SK-N-MC (cell line): ENCODE measurements at places on chromosomes 16 and 17.

GRCh38 chr16:47928008-47928407 is 227.8 kb downstream of the ABCC12 start:
- no peak for DNase-seq

GRCh38 chr16:83100679-83101078 is 473.9 kb downstream of the CDH13 start:
- DNase-seq = no peak

DNA sequence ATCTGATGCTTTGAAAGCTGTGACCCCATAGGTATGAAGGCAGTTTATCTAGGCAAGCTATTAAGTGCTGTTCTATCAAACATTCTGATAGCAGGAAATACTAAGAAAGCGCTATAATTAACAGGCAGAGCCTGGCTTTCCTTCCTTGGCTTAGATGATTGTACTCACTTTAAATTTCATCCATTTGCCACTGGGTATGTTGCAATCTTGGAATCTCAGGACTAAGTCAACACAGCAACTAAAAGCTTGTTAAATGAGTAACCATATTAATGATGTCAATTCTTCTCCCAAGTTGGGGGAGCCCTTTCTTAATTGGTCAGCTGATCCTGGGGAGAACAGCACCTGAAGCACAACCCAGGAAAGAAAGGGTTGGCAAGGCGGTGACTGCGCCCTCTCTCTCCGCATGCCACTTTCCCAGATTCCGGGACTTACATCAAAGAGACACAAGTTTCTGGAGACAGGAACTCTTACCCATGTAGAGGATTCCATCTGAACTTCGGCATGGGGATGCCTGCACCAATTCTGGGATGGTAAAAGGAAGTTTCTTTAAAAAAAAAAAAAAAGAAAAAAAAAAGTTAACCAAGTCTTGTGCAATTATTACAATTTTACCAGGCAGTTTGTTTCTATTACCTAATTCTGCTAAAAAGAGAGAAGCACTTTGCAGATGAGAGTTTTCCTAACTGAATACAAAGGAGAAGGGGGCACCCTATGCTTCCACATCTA is 54.4 kb upstream of the ICAM2 start:
- no peak for DNase-seq

DNA sequence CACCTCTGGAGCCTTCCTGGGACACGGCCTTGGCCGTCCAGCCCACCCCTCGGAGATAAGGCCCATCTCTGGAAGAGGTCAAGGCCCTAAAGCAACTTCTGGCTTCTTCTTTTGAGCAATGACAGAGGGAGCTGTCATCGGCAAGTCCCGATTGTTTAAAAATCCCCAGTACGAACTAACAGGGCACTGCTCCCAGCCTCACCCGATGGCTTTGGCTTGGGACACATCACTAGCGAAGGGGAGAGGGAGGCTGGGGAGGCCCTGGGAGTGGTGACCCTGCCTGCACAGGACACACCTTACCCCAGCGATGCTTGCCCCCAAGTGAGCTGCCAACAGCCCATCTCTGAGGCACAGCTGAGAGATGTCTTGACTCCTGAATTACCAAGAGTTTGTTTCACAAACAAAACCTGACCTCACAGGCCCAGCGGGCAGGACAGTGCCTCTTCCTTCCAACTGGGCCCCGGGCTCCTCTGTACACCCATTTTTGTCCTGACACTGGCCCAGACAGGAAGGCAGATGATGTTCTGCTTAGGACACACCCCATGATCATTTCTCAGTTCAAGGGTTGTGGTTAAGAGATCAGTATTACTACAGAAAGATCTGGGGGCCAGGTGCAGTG is 4.8 kb downstream of the SYNGR2 start:
- DNase-seq = no peak

DNA sequence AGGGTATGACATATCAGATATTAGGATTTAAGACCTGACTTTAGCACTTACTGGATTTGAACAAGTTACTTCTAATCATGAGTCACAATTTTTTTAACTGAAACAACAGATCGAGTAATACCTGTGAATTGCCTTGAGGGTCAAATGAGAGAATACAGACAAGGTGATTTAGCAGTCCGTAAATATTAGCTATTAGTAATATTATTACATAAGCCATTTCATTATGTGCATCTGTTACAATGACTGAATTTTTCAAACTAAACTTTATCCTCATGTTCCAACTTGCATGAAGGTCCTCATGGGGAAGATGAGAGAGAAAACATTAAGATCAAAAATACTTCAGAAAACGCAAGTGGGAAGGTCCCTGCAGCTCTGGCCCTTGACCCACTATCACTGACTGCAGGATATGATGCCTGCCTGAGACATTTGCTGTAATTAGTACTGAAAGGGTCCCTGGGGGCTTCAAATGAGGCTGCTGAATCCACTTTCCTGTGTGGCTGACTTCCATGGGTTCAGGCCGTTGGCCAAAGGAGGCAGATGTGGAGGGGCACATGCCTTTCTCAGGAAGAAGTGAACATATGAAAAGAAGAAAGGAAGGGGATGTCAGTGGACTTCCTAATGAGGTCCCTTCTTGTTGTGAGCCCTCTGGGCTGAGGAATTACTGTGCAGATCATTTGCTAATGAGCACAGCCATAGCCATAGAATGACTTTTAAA is 441.7 kb downstream of the CDH11 start:
- DNase-seq = no peak

DNA sequence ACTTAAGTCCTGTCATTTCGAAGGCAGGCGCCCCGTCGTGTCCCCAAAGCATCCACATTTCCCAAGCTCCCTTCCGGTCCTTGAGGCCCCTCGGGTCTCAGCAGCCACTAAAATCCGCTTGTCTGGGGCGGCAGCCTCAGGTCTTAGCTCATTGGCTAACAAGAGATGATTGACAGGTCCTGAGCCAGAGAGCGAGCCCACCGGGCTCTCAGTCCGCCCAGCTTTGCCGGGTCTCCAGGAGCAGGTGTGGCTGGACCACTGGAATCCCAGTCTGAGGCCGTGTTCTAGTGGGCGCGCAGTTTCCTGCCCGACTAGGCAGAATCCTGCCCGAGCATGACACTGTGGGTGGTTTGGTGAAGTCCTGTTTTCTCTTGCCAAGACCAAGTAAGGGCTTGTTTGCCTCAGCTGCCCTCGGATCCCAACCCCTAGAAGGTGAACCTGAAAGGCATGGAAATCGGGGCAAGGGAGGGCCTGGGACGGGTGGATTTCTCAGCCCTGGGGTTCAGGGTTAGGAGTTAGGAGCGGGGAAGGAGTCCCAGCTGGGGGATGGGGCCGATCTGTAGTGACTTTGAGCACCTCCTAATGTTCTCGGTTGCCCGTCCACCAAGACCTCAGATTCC is 42.8 kb downstream of the MRC2 start:
- DNase-seq = no peak

GRCh38 chr17:18987230-18987610 is 17.3 kb downstream of the FAM83G start:
- DNase-seq = no peak

DNA sequence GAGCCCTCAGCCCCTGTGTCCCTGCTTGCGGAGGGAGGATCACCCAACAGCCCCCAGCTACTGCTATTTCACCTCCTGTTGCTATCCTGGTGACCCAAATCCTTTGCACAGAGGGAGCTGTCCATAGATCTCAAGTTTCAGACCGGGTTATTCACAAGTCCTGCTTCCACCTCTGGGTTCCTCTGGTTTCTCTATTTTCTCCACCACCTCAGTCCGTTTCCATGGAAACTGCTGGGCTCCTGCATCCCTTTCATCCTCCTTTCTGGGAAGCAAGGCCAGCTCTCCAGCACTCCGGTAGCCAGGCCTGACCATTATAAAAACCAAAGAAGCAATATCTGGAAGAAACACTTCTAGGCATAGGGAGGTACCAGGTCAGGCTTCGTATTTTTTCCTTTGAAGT is 4.8 kb upstream of the CALB2 start:
- DNase-seq = no peak

- no peak for DNase-seq
Measured at GRCh38 chr17:58488428-58488890, 251 bp upstream of the HSF5 start.

DNA sequence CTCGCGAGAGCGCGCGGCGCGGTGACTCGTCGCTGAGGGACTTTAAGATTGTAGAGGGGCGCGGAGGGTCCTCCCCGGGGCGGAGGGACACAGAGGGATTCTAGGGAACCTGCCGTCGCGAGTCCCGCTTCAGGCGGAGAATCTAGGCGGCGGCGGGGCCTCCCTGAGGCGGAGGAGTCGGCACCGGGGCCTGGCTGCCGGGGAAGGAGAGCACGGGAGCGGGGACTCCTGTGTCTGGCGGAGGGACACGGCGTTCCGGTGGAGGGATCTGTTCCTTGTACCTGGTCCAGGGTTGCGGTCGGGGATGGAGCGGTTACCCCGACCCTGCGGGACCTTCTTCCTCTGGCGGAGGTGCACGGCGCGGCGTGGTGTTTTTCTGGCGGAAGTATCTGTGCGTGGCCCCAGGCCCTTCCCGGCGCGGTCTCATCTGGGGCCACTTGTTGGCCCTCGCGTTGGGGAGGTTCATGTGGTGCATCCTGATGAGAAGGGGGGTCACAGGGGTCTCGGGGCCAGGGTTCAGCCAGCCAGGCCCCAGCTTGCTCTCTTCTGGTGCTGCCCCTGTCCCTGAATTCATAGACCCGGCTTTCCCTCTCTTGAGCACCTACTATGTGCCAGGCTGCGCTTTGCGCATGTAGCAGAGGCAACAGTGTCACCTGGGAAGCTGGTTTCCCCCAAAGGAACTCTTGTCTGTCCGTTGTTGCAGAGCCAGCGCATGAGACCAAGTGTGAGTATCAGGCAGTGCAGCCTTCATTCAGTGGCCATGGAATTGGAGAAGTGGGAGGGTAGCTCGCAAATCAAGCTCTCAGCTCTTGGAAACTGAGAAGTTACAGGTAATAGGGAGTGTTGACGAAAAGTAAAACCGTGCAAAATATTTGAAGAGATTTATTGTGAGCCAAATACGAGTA is 563 bp upstream of the ZKSCAN2 start:
- DNase-seq = peak; percentile 56

- DNase-seq = no peak
Measured at GRCh38 chr17:15893658-15894024, 51.3 kb upstream of the ADORA2B start.

- DNase-seq = no peak
Measured at GRCh38 chr17:35094902-35095301, 24.8 kb downstream of the RAD51D start.

- DNase-seq = no peak
Measured at GRCh38 chr16:2475413-2476344, 752 bp downstream of the TBC1D24 start.

GRCh38 chr17:74037320-74037719 is 166.2 kb upstream of the RPL38 start:
- DNase-seq = no peak

GRCh38 chr16:3349175-3349574 is 6.5 kb upstream of the OR2C1 start:
- DNase-seq = no peak

- no peak for DNase-seq
Measured at GRCh38 chr17:74520790-74521480, 10.3 kb downstream of the CD300LB start.

DNA sequence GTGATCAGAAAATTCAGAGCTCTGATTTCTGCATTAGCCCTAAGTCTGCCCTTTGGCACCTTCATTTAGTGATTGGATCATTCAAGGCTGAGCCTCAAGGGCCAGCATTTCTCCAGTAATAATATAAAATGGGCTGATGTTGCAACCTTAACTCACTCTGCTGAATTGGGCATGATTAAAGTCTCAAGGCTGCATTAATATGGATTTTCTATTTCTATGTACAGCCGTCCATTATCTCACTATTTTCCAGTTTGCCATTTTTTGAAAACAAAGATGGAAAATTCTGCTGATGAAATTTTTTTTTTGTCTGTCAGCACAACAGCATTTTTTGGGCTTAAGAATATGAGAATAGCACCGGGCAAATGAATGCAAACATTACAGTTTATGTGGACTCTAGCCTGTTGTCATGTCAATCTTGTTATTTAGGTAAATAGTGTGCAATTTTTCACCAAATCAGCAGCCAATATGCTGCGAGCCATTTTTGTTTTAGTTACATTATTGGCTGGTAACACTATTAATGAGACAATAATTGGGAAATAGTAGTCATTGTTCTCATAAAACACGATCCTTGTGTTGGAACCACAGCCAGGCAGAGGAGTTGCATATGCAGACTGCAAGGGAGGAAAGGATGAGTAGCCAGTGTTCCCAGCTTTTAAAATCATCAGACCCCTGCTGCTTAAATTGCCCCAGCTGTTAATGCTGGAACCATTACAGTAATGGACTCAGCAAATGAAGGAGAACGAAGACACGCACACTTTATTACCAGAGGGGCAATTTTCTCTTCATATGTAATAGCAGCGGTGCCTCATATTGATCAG is 10.5 kb downstream of the FTO start:
- no peak for DNase-seq

- DNase-seq = no peak
Measured at GRCh38 chr17:78026381-78026780, 67.9 kb downstream of the TNRC6C start.

DNA sequence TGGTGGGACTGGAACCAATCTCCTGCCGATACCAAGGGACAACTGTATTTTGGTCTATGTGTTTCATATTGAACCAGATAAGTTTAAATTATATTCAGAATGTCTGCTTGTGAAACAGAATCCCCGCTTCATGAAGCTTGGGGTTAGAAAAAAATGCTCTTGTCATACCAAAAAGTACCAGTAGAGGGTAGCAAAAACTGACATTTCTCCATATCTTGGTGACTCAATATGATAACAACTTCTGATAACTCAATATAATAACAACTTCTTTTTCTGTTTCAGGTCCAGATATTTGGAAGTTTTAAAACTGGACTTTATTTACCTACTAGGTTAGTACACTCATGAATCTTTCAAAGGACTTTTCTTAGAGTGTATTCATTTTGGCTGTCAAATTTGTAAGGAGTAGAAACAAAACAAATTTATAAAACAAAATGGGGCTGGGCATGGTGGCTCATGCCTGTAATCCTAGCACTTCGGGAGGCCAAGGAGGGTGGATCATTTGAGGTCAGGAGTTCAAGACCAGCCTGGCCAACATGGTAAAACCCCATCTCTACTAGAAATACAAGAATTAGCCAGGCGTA is 52.3 kb upstream of the ADCY7 start:
- no peak for DNase-seq

- DNase-seq = no peak
Measured at GRCh38 chr16:82629441-82630027, 2.8 kb downstream of the CDH13 start.

DNA sequence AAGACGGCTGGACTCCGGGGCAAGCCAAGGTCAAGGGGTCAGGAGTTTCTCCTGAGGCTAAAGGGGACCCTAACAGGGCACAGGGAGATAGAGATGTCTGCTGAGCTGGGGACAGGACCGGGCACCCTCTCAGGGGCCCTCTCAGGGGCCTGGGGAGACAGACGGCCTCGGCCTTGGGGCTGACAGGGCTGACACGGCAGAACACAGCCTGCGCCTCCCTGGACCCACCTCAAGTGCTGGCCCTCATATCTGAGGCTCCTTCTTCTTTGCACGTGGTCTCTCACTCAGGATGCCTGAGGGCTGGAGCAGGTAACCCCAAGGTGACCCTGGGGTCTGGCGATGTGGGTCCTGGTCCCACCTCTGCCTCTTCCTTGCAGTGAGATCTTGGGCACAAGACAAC is 186.9 kb upstream of the TNRC6C start:
- DNase-seq = no peak

GRCh38 chr16:88782454-88783390 is 2.3 kb downstream of the PIEZO1 start:
- no peak for DNase-seq
